ENCODE measurements at places on chromosomes 1 and 21.
A peak's percentile ranks its signal among the peaks of the same experiment; 100 is the strongest.

- peak; percentile 88 for DNase-seq
These were observed 360 bp upstream of the PRDX6 start for GRCh38 chr1:173476665-173477285.

- DNase-seq: no peak
These were observed 3.1 kb upstream of the VWA1 start for GRCh38 chr1:1432274-1432950.

DNA sequence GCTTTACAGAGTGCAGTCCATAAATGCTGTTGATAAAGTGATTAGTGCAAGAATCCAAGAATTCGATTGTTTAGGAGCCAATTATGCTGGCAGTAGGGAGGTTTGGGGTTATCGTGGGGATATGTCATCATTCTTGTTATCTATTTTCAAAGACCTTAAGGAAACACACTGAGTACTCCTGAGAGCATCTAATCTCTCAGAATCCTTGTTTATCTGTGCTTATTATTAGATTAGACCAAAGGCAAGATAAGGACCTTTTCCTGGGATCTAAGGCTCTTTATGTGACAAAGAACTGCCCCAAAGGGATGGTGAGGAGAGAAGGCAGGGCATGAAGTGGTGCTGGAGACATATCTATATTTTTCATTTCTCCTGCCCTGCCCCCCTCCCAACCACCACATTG lies 139.1 kb downstream of the TSEN15 start:
- no peak for DNase-seq

DNA sequence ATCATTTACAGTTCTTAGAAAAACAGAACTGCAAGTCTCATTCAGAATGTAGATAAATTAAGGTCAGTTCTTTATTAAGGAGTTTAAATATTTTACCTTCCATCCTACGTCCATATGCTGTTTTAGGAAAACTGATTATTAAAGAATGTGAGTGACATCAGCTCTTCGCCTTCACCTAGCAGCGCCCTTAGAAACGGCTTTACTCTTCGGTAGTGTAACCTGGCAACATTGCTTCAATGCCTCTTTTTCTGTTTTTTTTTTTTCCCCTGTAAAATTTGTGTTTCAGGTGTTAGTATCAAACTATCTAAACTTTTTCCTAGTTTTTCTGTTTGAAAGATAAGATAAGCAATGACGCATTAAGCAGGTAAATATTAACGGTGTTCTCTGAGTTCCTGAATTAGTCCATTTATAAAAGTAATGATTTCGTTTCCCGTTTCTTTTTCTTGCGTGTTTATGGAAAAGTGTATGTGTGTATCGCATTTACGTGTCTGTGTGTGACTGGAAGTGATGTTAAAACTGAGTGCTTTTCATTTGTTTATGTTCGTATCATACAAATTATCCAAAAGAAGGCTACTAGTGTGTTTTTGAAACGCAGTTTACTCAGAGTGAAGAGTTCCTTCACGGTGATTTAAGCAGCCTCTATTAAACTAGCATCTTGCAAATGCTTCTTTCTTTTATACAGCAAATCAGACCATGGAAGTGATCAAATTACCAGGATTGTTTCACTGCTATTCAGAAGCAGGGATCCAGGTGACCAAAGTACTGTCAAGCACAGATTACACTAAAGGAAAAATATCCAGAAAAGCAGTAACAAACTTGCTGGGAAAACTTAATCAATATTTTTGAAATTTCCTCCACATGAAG lies 139.0 kb downstream of the SDCCAG8 start:
- no peak for DNase-seq

DNA sequence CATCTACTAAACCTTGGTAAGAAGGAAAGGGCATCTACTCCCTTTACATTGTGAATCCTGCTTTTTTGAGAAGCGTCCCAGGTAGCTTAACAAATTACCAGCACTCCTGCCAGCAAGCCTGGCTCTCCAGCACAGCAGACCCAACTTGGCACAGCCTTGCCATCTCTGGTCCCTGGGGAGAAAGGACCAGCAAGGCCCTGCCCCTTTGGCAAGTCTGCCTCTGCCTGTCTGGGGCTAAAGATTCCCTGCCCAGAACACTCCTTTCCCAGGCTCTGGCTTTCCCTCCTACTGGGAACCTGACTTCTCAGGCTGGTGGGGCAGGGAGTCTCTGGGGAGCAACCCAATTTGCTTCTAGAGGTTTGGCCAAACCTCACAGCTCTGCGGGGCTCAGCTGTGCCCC lies 68.5 kb downstream of the ATP2B4 start:
- no peak for DNase-seq

GRCh38 chr1:9792156-9793042 lies 31.4 kb downstream of the CLSTN1 start:
- peak; percentile 98 for DNase-seq

DNA sequence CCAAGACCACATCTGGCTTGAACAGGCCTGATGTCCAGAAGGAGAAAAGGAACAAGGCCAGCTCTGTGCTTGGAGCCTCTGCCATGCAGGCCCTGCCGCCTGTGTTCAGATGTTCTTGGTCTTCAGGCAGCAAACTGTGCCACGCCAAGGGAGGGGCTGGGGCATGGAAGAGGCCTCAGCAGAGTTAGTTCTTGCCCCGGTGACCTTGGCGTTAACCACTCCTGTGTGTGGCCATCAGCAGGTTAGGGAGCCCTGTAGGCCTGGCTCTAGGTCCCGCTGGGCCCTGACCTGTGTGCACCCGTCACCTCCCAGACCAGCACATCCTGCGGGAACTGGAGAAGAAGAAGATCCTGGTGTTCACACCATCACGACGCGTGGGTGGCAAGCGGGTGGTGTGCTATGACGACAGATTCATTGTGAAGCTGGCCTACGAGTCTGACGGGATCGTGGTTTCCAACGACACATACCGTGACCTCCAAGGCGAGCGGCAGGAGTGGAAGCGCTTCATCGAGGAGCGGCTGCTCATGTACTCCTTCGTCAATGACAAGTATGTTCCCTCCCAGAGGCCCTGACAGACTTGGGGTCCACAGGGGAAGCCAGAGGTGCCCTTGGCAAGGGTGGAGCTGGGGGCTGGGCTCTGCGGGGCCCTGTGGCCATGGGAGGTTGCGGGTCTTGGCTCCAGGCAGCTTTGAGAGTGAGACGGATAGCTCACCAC lies 7.1 kb downstream of the ZC3H12A start:
- no peak for DNase-seq

- DNase-seq: no peak
These were observed 38.9 kb downstream of the SDCCAG8 start for GRCh38 chr1:243294723-243295121.

DNA sequence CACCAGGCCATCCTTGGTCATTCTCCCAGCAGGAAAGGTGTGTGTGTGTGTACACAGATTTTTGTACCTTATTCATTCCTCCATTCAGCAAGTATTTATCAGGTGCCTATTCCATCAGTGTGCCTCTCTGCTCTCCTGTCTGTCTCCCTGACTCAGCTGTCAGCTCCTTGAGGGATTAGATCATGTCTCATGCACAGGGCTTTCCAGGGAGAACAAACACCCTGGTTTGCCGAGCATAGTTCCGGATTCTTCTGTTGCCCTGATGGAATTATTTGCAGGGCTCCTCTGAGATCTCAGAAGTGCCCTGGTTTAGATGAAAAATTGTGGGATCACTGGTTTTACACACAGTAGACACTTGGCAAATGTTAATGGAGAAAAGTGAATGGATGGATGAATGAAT lies 8.1 kb upstream of the SDHB start:
- DNase-seq: no peak

GRCh38 chr1:155678027-155678426 lies 10.5 kb downstream of the YY1AP1 start:
- DNase-seq: no peak

- DNase-seq: no peak
These were observed 39.1 kb downstream of the CLIC6 start for GRCh38 chr21:34707876-34708325.

DNA sequence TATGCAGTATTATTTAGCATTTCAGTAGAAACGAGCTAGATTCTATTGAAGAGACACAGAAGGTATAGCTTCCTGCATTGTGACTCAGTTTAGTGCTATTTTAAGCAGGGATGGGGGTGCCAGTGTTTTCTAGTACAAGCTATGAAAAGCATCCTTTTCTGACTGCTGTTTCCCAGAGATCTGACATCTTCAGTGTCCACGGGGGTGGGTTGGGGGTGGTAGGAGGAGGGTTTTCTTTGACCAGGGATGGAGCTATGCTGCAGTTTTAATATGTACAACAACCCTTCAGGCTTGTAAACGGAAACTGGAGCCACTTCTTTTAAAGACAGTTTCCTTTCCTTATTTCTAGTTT lies 2.7 kb upstream of the NEGR1 start:
- no peak for DNase-seq

DNA sequence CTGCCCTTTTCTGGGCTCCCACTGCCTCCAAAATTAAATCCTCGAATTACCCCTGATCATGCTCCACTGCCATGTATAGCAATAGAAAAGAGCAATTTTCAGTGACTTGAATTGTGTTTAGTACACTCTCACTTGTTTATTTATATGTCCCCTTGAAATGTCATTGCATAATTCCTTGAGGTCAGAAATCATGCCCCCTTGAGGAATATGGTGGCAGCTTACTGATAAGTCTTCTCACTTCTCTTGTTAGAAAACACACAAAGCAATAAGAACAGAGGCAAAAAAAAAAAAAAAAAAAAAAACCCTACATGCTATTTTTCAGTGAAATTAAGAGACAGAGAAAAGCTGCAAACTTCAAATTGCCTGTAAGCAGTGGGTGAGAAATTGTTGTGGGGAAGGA lies 37.5 kb downstream of the GPR88 start:
- DNase-seq: no peak

- no peak for DNase-seq
These were observed 19.6 kb downstream of the TMCC2 start for GRCh38 chr1:205247130-205247921.

GRCh38 chr1:100565937-100566699 lies 28.2 kb downstream of the GPR88 start:
- DNase-seq: no peak

DNA sequence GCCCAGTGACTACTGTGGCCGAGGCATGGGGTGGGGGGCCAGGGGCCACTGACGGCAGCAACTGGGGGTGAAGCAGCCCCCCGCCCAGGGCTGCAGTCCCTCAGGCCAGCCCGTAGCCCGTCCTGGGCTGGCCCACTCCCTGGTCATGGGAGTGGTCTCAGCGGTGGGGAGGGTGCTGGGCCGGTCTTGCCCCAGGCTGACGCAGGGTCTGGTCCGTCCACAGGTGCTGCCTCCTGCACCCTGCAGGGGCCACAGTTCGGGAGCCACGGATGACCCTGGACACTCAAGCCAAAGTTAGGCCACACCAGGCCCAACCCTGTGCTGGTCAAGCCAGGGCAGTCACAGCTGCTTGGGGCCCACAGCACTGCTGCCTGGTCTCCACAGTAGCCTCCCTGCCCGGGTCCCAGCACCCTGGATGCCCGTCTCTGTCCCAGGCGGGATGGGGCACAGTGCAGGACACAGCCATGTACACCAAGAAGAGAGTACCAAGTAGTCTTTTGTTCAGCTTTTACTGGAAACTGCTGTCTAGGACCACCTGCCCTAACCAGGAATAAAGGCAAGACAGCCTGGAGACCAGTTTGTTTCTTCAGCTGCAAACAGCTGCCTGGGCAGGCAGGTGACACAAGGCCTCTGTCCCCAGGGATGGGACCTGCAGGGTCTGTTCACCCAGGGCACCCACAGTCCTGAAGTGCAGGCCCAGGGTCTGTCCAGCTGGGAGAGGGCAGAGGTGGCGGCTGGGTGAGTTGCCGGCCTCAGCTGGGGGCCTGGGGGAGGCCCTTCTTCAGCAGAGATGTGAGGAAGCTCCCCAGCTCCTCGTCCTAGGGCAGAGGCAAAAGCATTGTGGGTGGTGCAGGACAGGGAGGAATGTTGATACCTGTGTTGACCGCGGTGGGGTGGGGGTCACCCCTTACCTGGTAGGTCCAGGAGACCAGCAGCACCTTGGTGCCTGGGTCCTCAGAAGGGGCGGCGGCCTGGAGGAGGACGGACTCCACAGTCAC lies 3.0 kb downstream of the PUSL1 start:
- DNase-seq: no peak

DNA sequence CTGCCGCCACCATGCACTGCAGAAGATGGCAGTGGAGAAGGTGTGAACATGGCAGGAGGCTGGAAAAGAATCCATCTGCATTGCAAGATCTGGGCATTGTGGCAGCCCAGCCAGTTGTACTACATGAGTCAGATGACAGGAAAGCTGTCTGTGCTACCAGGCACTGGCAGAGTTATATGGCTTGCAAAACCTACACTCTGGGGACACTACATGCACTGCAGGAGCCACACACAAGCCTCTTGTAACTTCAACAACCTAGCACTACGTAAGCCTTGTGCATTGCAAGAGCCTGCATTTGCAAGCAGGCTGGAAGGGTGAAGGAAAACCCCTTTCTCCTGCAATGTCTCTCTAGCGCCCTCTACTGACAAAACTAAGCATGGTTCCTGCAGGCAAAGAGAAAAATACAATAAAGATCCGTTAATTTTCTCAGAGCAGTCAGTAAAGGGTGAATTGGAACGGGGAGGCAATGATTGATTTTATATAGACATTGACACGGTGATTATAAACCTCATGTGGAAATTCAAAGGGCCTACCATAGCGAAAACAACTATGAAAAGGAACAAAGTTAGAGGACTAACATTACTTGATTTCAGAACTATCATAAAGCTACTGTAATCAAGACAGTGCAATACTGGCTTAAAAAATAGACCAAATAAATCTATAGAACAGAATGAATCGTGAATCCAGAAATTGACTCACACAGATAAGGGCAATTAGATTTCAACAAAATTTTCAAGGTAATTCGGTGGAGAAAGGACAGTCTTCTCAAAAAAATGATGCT lies 26.2 kb upstream of the DYNLT5 start:
- DNase-seq: peak; percentile 61

- peak; percentile 74 for DNase-seq
These were observed 20.1 kb downstream of the GALNT2 start for GRCh38 chr1:230087028-230087716.
